ENCODE measurements at places on chromosomes 5 and 9.

DNA sequence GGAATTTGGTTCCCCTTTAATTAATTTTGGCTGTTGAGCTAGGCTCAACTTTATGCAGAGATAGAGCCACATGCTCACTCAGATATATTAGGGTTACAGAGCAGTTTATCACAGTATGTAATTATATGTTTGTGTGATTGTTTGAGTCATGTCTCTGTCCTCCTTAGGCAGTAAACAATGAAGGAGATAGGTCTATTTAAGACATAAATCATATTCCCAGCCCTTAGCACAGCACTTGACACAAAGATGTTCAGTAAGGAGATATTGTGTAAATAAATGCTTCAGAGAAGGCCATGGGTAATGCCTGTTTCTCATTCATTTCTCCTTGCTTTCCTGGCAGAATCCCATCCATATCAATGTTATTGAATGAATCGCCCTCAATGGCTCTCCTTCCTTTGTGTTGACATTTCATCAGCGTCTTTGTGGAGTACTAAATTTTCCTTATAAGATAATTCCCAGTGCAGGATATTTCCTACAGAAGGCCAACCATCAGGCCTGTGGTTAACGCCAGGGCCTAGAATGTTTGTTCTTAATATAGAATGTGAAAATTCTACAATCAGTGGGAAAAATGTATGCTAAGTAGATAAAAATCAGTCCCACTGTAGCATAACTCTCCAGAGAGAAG is 408.0 kb downstream of the EBF1 start:
- no peak for DNase-seq

GRCh38 chr5:16807547-16807864 is 128.6 kb downstream of the MYO10 start:
- DNase-seq: no peak

DNA sequence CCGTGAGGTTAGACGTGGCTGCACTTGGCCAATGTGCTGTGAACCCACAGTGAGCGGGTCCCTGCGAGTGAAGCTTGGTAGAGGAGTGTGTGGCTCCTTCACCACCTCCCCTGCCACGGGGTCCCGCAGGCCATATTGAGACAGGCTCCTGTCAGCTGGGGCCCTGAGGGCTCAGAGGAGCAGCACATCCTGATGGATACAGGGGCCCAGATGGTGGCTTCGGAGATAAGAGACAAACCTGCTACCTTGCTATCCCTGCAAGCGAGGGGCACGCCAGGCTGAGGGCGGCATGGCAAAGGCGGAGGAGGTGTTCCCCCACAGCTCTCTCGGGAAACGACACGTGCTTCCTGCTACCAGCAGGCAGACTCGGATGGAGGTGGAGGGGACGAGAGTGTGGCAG is 33.1 kb downstream of the SLC6A3 start:
- DNase-seq: no peak

GRCh38 chr5:33612386-33612785 is 171.6 kb downstream of the TARS1 start:
- no peak for DNase-seq

DNA sequence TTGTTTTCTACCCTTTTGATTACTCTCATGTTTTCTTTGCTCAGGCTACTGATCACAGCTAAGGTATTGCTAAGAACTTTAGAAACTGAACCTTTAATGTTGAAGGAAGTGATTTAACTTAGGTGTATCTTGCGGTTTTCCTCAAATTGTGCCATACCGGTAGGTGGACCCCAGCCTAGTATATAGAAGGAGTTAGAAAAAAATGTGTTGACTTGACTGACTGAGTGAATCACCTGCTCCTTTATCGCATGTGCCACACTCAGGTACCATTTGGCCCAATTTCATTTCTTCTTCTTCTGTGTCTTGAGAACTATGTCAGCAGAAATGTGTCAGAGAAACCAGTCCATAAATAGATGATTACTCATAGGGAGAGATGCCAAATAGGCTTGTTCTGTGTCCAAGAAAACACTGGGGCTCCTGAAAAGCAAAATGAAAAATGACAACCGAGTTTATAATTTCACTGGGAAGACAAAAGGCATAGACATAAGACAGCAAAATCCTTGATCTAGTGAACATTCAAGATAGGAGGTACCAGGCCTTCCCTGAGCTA is 19.4 kb downstream of the PLPPR1 start:
- no peak for DNase-seq

DNA sequence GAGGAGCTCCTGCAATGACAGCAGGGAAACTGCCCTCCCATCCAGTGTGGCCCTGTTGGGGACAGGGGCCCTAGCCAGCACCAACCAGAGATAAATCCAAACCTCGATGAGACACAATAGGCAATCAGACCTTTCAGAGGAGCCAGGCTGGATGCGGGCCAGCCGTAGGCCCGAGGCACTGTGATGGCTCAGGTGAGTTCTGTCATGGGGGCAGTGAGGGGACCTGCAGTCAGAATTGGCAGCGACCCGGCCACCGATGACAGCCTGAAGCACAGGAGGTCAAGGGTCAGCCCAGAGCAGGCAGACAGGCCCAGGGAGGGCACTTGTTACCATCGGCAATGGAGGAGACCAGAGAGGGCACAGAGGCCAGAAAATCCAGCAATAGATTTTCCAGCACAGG is 90.8 kb downstream of the FRMD3 start:
- DNase-seq: no peak

DNA sequence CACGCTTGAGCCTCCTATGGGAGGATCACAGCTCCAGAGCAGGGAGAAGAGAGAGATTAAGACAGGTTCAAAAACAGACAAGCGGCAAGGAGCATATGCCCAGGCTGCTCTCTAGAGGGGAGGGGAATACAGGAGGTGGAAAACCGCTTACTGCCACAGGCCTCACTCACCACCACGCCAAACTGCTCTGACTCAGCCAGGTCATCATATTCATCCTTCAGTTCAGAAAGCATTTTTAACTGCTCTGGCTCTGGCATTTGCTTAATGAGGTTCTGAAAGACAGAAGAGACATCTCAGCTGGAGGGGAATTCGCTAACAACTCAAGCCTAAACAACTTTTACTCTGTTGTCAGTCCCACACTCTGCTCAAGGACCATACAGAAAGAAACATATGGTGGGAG is 40.1 kb downstream of the PCDHGC5 start:
- DNase-seq: no peak

DNA sequence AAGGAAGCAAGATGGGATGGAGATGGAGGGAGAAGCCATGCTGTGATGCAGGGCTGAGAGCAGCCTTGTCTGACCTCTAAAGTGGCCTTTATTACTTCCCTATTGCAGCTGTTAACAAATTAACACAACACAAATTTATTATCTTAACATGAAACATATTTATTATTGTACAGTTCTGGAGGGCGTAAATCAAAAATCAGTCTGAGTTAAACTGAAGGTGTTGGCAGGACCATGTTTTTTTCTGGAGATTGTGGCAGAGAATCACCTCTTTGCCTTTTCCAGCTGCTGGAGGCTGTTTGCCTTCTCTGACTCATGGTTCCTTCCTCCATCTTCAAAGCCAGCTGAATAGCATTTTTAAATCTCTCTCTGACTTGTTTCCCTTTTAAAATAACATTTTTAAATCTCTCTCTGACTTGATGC is 7.2 kb upstream of the MCC start:
- DNase-seq: no peak

All from CD4-positive, alpha-beta T cell treated with Interleukin-4 for 1 hour (primary cell).